ENCODE measurements at places on chromosomes 7 and 10. TPM values are rescaled to one million over a fixed set of nuclear protein-coding genes. Genes with fewer than 3 reads are reported as not detected.

DNA sequence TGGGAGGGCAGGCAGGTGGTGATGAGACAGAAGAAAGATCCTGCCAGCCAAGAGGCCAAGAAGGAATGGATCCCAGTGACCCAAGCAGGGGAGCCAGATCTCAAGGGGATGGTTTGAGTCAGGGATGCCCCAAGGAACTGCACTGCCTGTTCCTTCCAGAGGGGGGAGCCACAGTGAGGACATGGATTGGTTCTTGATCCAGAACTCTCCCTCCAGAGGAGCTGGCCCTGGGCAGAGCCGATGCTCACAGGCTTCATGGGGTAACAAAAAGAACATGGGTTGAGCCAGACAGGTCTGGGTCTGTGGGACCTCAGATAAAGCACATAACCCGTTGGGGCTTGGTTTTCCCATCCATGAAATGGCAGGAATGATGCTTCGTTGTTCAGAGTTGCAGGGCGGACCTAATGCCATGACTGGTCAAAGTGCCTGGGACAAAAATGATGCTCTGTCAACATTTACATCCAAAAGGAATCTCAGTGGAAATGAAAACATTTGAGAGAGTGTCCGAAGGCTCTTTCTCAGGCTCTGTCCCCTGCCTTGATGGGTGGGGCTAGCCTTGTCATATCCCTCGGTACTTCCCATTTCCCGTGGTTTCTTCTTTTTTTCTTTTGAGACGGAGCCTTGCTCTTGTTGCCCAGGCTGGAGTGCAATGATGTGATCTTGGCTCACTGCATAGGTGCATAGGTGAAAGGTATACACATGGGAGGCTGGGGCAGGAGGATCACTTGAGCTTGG lies 4.7 kb upstream of the DENND2A start:
- peak; percentile 47 for DNase-seq

The TBXAS1 gene
- total RNA-seq, result 23.7 TPM

DNA sequence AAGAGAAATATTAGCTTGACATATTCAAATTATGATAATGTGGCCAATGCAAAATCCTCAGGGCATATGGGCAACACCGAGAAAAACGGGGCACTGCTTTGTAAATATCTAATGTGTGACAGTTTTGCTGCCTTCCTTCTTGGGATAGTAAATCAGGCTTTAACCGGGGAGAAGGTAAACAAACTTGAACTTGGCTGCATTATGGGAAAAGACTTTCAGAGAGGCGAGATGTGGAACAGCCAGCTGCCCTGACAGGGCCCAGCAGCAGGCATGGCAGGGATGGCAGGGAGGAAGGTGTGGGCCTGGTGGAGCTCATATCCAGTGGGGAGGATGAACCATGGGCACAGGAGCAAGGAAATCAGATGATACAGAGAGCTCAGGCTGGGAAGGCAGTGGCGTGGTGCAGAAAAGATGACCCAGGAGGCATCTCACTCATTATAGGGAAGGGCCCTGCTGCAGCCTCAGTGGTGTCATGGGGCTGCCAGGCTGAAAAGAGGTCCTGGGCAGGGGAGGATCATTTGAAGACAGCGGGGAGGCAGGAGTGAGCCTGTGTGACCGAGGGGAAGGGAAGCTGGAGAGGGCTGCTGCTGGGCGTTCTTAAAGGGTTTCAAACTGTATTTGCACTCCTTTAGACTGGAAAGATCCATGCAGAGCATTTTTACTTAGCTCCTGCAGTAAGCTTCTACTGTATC lies 26.7 kb downstream of the CXCL12 start:
- peak; percentile 65 for DNase-seq

GRCh38 chr7:85320699-85321476 lies 134.0 kb upstream of the SEMA3D start:
- DNase-seq, result no peak

GRCh38 chr7:75624134-75624832 lies 114.5 kb downstream of the HIP1 start:
- DNase-seq, result peak; percentile 85

The ATXN7L1 gene
- 9.5 TPM for total RNA-seq

GRCh38 chr10:74234569-74234968 lies 83.5 kb downstream of the ADK start:
- DNase-seq, result no peak

- peak; percentile 86 for DNase-seq
These were observed 1378.7 kb downstream of the XPNPEP1 start for GRCh38 chr10:108544500-108545120.

- DNase-seq, result no peak
These were observed 28.5 kb downstream of the CYP2W1 start for GRCh38 chr7:1011297-1012003.

- DNase-seq, result peak; percentile 92
These were observed 4.6 kb downstream of the ARPC1B start for GRCh38 chr7:99379043-99379577.

GRCh38 chr10:30073767-30074060 lies 14.3 kb upstream of the JCAD start:
- DNase-seq, result no peak

DNA sequence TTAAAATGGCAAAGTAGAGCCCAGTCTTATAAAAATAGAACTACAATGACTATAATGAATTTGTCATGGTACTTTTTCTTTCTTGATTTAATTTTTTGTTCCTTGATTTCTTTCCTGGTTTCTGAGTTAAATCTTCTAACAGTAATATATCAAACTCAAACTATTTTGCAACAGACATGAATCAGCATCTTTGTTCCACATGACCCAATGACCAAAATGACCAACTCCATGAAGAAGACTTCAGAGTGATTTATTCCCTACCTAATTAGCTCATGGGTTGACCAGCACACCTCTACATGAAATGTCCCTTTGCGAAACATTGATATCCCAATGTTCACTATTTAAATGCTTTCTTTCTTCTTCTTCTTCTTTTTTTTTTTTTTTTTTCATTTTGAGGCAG lies 30.9 kb downstream of the NMT2 start:
- no peak for DNase-seq

DNA sequence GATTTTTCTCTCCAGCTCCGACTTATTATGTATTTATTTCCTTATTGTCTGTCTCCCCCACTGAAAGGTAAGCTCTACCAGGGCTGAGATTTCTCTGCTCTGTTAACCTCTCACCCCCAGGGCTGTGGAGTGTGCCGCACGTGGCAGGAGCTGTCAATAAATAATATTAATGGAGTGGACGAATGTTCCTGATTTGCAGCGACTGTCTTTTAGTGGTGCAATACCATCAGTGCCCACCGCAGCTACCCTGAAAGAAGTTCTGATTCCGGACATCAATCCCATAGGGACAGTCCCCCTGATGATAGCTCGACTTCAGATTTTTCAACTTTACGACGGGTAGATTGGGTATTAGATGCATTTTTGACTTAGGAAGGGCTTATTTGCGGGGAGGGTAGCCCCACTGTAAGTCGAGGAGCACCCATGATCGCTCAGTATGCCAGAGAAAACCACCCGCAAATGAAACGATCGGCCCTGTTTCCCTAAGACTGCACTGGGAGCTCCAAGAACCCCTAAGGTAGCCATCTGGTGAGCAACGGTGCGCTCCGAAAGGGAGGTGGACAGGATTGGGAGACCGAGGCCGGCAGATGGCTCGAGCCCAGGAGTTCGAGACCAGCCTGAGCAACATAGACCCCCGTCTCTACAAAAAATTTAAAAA lies 986 bp upstream of the PPP2R2D start:
- DNase-seq, result peak; percentile 45

The SPDYE11 gene
- not detected for total RNA-seq

DNA sequence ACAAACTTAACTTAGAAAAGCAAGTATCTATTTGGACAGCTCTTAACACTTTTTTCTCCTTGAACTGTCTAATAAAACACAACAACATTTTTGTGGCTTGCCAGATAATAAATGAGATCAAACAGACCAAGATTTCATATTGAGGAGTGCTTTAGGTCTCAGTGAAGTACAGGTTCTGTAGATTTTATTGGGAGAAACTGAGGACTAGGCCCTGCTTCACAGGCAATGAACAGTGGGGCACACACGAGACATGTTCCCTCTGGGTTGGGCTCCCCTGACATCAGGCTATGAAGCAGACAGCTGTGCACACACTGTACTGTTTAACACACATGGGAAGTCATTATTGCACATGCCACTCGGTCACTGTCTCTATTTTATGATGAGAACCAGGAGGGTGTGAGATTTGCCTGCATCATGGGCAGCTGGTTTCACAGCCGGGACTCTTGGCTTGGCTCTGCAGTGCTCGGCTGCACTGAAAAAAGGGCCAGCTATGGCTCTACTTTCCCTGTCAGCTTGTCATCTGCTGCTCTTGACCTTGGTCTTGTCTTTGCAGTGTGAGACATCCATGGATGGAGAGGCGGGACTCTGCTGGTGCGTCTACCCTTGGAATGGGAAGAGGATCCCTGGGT lies 4.2 kb downstream of the IGFBP1 start:
- DNase-seq, result no peak

DNA sequence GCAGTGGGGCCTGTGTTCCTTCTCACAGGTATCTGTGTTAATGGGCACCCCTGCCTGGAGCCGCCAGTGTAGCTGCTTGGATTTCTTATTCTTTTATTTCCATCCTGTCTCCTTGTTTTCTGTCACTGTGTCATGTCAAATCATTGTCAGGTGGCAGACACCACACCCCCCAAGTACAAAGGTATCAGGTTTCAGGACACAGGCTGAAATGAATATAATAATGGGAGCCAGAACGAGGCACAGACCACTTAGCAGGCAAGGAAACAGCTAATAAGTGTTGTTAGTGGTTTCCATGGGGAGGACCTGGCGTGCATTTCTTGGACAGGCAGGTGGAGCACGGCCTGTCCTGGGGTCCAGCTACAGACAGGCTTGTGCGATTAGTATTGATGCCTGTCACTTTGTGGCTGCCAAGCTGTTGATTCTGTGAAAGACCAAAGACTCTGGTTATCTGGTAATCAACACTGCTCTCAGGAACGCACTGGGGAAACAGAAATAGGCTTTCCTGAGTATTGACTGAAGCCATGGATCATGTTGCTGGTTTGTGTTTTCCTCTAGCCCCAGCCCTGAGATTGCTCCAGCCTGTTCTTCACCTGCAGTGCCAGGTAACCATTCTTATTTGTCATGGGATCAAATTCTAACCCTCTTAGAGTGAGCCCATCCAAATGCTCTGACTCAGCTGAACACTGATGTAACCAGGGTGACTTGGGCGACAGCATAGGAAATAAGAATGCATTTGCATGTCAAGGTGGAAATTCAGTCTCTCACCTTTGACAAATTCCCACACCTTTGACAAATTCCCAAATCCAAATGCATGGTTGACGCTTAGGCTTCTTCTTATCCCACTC lies 1002.0 kb downstream of the LRMDA start:
- DNase-seq, result no peak

The CUTC gene
- 25.7 TPM for total RNA-seq

- DNase-seq, result no peak
These were observed 10.7 kb downstream of the AMZ1 start for GRCh38 chr7:2698581-2699288.

The FGFR2 gene
- total RNA-seq, result 16.4 TPM

DNA sequence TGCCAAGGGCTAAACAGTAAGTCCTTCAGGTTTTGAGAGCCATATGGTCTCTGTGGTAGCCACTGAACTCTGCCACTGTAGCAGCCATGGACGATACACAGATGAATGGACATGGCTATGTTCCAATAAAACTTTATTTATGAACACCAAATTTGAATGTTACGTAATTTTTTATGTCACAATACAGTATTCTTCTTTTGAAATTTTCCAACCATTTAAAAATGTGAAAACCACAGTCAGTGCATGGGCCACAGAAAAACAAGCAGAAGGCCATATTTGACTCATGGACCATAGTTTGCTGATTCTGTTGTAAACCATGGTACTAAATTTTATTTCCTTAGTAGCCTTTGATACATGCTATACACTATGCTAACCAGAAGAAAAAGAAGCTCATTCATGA lies 361.8 kb downstream of the MAGI2 start:
- no peak for DNase-seq

GRCh38 chr7:143393267-143394041 lies 12.3 kb downstream of the ZYX start:
- DNase-seq, result peak; percentile 78

GRCh38 chr10:86285136-86285790 lies 81.3 kb downstream of the GRID1 start:
- DNase-seq, result peak; percentile 51

DNA sequence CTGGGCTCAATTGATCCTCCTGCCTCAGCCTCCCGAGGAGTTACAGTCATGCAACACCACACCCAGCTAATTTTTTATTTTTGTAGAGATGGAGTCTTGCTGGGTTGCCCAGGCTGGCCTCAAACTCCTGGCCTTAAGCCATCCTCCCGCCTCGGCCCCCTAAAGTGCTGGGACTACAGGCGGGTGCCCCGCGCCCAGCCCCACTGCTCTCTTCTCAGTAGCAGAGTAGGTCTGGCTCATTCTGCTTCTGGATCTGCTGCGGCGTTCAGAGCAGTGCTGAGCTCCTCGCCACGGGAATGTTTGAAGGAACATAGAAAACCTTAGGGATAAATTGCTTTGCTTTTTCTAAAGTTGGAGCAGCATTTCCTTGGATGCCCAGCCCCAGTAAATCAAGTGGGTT lies 27.4 kb downstream of the WIPI2 start:
- peak; percentile 23 for DNase-seq

- no peak for DNase-seq
These were observed 106.8 kb downstream of the GALNT17 start for GRCh38 chr7:71238581-71239295.

GRCh38 chr7:115145512-115145911 lies 223.6 kb downstream of the MDFIC start:
- DNase-seq, result no peak

The GPR141 gene
- total RNA-seq, result 1.3 TPM

- no peak for DNase-seq
These were observed 431.2 kb upstream of the AUTS2 start for GRCh38 chr7:69166979-69167516.

DNA sequence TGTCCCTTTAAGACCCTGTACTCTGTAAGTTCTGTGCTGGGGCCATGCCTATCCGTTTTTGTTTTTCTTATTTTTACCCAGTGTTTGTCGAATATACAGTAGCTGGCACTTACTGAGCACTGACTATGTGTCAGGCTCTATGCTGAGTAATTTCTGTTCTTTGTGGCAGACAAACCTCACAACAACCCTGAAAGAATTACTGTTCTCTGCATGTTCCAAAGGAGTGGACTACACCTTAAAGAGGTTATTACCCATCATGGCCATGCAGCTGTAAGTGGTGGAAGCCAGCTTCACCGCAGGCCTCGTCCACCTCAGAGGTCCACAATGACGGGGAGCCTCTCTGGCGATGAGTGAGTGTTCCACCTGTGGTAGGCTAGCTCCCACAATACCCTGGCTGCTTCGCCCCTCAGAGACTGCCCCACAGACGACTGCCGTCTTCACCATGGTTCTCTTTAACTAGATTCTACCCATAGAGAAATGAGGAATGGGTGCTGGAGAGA lies 30.1 kb upstream of the RBM20 start:
- no peak for DNase-seq

The ZNF488 gene
- not detected for total RNA-seq
